Stimulated activated CD8-positive, alpha-beta memory T cell treated with anti-CD3 and anti-CD28 coated beads, Interleukin-4, amount 100 ng/mL, for 24 hours (primary cell): ENCODE measurements at places on chromosomes 16 and 17.

DNA sequence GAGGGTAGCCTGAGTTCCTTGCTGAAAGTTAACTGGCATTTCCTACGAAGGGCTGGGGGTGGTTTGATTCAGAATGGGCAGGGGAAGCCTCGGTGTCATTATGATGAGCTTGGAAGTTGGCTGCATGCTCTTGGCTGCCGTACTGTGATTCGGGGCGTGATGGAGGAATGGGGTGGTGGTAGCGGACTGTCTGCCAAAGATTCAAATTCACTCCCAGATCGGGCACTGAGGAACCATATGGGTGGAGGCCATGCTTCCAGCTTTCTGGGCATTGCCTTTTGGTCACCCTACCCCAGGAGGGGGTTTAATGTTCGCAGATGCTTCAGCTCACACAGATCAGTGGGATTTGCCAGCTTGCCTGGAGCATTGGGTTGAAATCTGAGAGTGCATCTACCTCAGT is 492.8 kb upstream of the EEF2KMT start:
- no peak for DNase-seq

DNA sequence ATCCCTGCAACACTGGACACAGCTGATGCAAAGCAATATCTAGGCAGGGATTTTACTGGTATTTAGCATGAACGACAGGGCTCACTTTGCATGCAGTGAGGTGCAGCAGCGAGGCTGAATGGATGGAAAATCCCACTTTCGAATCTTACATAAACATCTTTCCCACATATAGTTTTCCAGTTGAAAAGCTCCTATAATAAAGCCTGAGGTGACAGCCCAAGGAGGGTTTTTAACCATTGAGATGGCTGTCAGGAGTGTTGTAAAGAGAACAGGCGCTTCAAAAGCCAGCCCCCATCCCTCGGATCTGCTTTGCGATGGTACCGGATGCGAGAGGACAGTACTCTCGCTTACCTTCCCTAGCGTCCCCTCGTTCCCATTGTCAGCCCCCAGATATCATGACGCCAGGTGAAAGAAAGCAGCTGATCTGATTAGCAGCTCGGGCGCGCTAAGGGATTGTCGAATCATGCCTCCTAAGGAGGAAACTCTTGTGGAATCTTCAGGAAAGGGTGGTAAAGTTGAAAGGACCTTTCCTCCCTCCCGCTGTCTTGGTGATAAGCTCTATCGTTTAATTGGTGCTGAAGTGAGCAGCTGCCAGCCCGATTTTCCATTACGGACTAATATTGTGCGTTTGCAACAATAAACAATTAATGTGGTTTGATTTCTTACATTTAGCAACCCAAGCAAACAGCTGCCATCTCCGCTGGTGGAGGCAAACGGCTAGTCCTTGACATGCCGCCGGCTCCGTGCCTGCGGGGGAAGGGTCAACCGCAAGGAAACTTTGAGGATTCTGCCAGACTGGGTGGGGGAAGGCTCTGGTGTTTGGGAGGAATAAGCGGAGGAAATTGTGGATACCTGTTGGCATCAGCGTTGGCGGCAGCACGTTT is 1.8 kb downstream of the CDH8 start:
- no peak for DNase-seq

- DNase-seq = no peak
Measured at GRCh38 chr16:73840728-73841127, 455.9 kb upstream of the PSMD7 start.

DNA sequence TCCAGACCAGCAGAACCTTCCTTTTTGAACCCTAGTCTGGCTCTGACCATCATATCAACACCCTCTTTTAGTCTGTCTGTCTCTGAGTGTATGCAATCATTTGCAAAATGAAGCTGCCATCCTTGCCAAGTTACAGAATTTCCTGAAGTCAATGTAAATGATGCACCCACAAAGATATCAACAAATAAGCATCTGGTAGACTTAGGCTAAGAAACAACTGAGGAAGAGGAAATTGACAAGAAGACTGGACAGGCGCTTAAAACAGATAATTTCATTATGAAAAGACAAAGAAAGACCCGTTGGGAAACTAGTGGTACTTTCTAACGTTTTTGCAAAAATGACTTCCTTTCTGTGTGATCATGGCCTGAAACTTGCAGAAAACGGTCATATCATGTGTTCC is 24.7 kb upstream of the CIITA start:
- no peak for DNase-seq

- no peak for DNase-seq
Measured at GRCh38 chr17:49699966-49700575, 7.7 kb downstream of the SLC35B1 start.

- no peak for DNase-seq
Measured at GRCh38 chr17:50875074-50875473, 8.9 kb upstream of the TOB1 start.

DNA sequence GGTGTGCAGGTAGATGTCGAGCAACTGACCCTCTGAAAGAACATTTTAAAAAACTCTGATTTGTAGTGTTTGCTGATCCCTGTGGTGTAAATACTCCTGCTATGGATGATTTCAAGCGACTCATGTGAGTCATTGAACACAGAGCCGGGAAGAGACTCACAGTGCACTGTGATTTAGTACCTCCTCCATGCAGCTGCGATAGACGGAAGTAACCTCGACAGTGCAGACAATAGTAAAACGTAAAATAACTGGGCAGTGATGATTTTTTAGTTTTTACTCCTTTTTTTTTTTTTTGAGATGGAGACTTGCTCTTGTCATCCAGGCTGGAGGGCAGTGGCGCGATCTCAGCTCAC is 8.7 kb downstream of the TBX21 start:
- DNase-seq = no peak

GRCh38 chr16:89404561-89404960 is 85.8 kb downstream of the ANKRD11 start:
- DNase-seq = no peak

DNA sequence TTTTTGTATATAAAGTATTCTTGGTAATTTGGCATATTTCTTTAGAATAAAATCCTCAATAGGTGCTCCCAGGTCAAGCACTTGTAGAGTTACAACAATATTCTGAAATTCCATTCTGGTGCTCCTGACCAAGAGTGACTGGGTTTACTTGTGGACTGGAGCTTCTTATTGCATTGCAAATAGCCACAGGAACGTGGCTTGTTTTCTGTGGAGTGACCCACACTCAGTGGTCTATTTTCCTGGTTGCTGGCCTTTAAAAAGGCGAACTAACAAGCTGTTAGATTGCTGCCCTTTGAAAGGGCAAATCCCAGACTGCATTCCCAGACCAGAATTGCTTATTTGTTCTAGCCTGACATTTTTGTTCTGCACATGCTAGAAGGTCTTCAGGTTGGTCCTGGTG is 658.8 kb upstream of the GOT2 start:
- no peak for DNase-seq

GRCh38 chr17:76957678-76958464 is 89.7 kb downstream of the MGAT5B start:
- no peak for DNase-seq

GRCh38 chr17:31394544-31394943 is 3.1 kb downstream of the RAB11FIP4 start:
- DNase-seq = peak; percentile 29

DNA sequence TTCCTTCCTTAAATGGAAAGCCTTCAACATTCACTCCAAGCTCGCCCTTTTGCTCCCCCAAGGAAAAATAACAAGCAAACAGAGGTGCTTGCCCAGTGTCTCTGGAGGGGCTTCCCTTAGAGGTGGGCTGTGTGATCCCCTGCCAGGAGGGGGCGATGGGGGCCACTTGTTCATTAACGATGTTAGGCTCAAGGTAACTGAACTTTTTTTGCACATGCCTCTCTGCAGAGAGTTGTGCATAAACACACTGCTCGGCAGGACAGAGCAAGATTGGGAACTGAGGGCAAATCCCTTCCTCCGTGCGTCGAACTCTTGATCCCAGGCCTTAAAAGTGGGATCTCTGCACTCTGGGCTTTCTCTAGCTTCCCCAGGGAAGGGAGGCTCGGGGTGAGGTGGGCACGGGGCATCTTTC is 15.5 kb upstream of the NAGLU start:
- peak; percentile 19 for DNase-seq

- DNase-seq = no peak
Measured at GRCh38 chr17:55040611-55041010, 72.0 kb downstream of the STXBP4 start.

DNA sequence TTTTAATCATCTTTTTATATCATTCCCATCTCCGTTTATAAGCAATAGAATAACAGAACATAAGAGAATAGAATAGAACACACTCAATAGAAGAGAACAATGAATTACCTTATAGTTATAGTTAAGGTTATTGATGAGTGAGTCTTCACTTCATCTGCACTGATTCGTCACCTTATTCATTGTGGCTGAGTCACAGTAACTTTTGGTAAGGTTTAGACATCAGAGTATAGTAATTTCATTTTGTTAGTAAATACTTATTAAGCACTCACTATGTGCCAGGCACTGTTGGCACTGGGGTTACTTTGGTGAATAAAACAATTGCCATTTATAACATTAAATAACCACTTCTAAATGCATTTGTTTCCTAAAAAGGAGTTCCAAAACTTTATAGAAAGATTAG is 22.5 kb downstream of the PHKB start:
- DNase-seq = no peak

DNA sequence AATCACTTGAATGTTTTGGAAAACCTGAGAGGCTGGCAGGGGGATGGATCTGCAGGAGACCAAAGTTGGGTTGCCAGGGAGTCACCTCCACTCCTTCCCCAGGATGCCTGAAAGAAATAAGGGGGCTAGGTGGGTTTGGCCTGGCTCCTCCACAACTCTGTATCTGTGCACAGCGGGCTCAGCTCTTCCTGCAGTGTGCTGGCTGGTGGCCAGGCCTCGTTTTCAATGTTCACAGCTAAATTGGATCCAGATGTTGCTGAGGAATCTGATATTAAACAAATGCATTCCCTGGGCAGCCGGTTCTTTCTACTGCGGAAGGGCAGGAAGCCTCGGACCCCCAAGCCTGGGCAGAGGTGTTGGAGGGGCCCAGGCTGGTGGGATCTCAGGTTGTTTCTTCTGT is 106.2 kb downstream of the N4BP1 start:
- no peak for DNase-seq

- DNase-seq = no peak
Measured at GRCh38 chr17:31596382-31597323, 205.2 kb downstream of the RAB11FIP4 start.

- no peak for DNase-seq
Measured at GRCh38 chr16:82514262-82514661, 112.5 kb upstream of the CDH13 start.

DNA sequence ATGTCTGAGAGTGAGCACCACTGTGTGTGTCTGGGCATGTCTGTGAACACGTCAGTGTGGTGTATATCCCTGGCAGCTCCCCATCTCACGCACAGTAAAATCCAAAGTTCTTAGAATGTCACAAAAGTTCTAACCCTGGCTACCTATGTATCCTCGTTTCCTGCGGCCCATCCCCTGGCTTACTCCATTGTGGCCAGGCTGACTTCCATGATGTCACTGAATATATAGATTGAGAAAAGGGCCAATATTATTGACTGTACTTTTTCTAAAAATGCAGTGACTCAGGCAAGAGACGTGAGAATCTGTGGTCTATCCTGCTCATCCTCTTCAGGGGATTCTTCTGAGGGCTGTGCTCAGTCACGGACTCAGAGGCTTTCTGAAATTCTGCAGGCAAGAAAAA is 963 bp upstream of the METTL22 start:
- no peak for DNase-seq

DNA sequence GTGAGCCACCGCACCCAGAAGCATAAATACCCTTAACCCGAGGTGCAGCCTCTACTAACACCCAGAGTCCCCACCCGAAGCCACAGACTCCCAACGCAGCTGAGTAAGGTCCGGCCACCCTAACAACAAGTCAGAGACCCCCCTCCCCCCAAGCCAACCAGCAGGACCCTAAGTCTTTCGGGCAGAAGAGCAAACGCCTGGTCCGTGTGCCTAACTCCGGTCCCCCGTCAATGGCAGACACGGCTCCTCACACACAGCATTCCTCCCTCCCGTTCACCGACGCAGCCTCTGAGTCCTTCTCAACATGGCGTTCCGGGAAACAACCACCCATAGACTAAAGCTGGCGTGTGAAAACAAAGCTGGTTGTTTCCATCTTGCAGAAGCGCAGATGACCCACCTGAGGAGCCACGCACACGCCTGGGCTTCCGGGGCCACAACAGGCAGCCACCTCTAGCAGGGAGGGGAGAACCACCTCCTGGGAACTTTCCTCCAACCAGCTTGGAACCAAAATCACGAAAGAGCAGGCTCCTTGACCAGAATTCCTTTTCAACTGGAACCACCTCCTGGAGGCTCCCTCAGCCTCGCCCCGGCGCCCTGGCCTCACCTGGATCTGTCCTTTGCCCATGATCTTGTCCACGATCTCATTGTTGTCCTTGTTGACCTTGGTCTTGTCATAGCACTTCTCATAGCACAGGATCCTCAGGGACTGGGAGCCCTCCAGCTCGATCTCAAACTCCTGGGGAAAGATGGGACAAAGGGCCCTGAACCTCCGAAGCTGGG is 52.7 kb downstream of the TIMM22 start:
- no peak for DNase-seq

- no peak for DNase-seq
Measured at GRCh38 chr16:23584186-23585076, 11.7 kb downstream of the NDUFAB1 start.

GRCh38 chr16:84180519-84181140 is 6.2 kb downstream of the TAF1C start:
- DNase-seq = no peak

- DNase-seq = no peak
Measured at GRCh38 chr17:61065263-61065773, 334.3 kb upstream of the TBX2 start.

DNA sequence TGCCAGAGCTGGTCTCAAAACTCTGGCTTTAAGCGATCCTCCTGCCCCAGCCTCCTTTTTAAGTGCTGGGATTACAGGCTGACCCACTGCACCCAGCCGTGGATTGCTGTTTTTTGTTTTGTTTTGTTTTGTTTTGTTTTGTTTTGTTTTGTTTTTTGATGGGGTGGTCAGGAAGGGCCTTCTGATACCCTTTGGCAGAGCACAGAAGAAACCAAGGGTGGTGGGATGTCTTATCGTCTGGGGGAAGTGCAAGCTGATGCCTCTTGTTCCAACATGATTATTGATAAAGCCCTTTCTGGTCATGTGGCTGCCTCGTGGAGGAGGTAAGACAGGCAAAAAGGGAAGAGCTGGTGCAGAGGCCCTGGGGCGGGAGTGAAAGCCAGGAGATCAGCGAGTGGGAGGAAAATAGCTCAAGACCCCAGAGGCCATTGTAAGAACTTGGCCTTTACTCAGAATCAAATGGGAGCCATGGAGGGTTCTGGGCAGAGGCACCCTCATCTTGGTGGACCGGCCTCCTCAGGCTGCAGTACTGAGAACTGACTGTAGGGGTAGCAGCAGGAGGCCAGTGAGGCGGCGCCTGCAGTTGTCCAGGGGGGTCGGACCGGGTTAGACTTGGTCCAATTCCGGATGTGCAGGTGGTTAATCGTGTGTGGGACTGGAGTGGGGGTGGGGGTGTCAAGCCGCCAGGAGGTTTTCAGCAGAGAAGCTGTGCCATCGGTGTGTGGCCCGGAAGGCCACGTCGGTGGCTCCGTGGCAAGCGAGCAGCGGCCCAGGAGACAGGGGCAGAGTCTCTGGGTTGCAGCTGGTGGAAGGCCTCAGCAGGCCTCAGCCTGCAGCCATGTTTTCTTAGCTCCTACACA is 84.4 kb upstream of the GSE1 start:
- no peak for DNase-seq
